ENCODE measurements at places on chromosomes 3 and 15.

DNA sequence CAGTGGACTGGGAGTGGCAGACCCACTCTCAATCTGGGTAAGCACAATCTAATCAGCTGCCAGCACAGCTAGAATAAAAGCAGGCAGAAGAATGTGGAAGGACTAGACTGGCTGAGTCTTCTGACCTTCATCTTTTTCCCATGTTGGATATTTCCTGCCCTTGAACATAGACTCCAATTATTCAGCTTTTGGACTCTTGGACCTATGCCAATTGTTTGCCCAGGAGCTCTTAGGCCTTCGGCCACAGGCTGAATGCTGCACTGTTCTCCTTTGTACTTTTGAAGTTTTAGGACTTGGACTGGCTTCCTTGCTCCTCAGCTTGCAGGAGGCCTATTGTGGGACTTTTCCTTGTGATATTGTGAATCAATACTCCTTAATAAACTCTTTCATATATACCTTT lies 477.7 kb upstream of the ZNF385D start:
- no peak for DNase-seq

- no peak for DNase-seq
Measured at GRCh38 chr3:107208100-107208499, 169.1 kb upstream of the CCDC54 start.

DNA sequence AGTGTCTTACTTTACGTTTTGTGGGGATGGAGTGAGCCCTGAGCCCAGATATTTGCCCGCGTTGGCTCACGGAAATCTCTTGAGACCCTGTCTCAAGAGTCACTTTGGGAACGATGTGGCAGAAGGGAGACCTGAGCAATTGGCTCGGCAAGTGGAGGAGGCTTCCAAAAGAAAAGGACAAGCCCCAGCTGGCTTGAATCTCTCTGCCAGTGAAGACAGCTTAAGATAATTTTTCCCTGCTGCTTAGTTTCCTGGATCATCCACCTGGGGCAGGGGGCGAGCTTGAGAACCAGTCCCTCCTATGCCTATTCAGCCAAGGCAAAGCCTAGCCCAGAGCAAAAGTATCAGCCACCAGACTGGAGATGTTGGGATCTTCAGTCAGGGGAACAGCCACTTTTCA lies 708 bp downstream of the SEC22A start:
- no peak for DNase-seq

GRCh38 chr3:169455472-169455871 lies 208.0 kb downstream of the MECOM start:
- no peak for DNase-seq

- no peak for DNase-seq
Measured at GRCh38 chr3:141529256-141529655, 42.4 kb downstream of the RASA2 start.

DNA sequence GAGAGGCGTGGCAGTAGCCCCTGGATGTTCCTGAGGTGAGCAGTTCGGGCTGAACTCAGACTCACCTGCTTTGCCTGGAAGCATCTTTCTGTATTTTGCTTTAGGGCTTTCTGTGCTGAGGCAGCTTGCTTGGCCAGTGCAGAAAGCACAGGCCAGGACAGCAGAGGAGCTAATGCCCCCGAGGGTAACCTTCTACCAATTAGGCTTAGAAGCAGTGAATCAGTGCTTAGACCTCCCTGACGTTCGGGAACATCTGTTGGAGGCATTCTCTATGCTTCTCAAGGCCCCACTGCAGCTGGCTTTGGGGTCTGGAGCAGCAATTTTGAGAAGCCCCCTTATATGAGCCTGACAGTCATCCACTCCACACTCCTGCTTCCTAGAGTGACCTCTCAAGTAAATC lies 350.7 kb upstream of the PROK2 start:
- DNase-seq: no peak

DNA sequence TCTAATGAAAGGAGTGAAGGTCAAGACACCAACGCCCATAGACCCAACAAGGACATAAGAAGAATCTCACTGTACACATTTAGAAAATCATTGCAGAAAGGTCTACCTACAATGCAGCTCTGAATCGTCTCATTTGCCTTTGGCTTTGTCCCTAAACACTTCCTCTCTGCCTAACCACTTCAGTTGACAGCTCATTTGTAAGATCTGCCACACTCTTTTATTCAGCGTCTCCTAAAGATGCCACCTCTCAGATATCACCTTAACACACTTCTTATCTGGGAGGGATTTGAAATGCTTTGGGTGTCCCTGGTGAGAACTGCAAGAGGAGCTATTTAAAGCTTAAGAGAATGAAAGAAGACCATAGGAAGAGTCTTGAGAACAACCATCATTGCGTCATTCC lies 38.7 kb downstream of the RAB27A start:
- no peak for DNase-seq

- no peak for DNase-seq
Measured at GRCh38 chr15:39183164-39183881, 397.6 kb upstream of the THBS1 start.

GRCh38 chr3:55180936-55181535 lies 253.2 kb upstream of the LRTM1 start:
- no peak for DNase-seq

DNA sequence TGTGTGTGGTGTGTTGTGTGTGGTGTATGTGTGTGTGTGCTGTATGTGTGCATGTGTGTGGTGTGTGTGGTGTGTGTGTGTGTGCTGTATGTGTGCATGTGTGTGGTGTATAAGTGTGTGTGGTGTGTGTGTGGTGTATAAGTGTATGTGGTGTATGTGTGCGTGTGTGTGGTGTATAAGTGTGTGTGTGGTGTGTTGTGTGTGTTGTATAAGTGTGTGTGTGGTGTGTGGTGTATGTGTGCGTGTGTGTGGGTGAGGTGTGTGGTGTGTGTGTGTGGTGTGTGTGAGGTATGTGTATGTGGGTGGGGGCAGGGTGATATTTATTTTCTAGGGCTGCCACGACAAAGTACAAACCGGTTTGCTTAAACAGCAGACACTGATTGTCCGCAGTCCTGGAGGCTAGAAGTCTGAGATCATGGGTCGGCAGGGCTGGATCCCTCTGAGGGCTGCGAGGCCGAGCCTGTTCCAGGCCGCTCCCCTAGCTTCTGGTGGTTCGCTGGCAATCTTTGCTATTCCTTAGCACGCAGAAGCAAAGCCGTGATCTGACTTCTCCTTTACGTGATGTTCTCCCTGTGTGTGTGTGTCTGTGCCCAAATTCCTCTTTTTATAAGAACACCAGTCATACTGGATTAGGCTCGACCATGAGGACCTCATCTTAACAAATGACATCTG lies 160.2 kb downstream of the XXYLT1 start:
- DNase-seq: no peak

DNA sequence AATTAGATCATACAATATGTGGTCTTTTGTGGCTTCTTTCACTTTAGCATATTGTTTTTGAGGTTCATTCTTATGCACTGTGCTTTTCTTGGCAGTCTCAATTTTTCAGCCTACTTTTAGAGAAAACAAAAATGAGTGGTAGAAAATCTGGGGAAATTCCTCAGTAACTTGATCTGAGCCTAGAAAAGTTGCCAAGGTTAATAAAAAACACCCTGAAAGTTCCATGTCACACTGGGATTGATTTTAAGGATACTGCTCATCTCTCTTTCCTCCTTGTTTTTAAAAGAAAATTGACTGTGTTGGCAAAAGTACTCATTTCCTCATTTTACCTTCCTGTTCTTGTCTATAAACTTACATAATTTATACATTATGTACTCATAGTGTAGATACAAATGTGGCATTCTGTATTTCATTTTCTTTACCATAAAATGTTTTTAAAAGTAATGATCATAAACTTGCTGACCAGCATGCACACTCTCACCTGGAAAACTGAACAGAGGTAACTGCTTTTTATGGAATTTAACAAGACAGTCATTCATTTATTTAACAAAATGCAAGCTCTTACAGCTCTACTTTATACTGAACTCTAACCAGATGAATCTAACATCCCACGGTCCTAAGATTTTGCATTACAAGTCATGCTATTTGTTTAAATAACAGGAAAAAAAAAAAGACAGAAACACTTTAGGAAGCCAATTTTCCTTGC lies 28.6 kb upstream of the SH3BP5 start:
- no peak for DNase-seq

DNA sequence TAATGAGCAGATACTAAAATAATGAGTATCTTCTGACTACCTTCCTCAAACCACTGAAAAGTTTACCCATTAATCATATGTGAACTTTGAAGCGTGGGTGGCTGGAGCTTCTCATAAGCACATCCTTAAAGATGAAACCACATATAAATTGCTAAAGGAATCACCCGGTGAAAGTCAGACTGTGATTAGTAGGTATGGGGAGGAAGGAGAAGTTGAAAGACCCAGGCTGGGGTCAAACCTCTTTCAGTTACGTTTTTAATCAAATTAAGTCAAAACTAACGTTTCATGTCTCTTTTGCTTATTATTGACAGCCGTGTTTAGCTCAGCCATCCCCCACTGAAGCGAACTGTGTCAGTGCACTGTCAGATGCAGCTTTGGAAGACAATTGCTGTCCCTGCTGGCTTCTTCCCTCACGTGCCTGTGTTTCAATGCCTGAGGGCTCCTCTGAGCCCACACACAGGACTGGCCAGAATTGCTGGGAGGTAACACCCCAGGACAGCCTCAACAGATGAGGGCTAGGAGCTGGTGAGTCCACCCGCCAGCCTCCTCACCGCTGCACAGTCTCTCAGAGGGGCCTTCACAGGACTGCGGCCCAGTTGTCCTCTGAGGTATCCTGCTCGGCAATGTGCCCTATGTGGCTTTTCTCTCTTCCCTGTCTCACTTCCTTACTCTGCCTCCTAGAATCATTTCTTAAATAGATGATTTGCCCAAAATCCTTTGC lies 29.3 kb upstream of the SH3BP5 start:
- DNase-seq: no peak

- DNase-seq: no peak
Measured at GRCh38 chr3:141436180-141436579, 50.6 kb upstream of the RASA2 start.

DNA sequence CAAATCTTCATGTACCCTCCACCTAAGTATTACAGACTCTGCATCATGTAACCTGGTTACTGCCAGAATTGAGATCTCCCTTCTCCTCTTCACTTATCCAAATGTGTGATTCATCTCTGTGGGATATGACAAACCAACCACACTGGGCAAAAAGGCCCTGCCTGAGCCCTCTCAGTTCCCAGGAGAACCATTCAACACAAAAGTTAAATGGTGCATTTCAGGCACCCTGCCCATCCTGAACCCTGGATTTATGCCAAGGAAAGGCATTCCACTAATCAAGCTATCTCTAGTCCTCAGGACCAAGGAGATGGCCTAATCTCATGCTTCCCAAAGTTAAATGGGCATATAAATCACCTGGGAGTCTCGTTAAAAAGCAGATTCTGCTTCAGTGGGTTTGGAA lies 108.5 kb downstream of the TNIK start:
- DNase-seq: no peak

- no peak for DNase-seq
Measured at GRCh38 chr3:86634361-86634760, 356.6 kb downstream of the VGLL3 start.

DNA sequence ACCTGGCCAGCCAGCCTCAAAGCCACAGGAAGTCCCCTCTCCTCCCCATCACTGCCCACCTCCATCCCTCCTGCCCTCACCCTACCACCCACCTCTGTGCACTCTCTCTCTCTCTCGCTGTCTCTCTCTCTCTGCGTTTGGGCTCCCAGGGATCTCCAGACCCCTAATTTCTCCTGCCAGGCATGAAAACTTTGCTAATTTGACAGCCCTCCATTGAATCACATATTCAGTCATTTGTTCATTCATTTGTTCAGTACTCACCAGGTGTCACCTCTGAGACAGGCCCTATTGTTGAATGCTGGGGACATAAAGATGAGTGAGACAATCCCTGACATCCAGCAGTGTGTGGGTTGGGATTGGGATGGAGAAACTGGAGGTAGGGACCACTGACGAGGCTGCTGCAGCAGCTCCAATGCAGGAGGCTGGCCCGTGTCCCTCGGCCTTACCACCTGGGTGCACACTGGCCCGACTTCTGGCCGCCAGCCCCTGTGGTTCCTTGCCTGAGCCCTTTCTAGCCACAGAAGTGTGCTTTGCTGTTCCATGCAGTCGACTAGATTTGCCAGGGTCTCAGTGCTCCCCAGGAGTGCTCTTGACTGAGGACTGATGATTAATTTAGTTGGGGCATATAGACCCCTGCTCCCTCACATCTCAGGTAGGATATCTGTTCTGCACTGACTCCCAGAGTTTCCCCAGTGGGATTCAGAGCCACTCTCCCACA lies 38.6 kb upstream of the TSEN2 start:
- DNase-seq: no peak

DNA sequence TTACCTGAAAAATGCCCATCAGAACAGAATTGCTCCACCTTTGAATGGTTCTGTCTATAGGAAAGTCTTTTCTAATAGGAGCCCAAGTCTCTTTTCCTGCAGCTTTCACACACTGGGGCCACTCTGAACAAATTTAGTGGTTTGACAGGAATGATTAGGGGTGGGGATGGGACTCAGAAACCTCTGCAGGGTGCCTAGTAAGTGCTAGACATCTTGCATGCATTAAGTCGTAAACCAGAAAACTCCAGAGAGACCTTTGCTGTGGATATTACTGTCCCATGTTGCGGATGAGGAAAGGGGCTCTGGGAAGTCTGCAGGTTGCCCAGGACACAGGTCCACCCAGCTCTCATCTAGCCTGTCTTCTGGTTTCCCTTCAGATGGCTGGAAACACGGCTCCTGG lies 189.7 kb downstream of the OPA1 start:
- DNase-seq: no peak

GRCh38 chr15:67157521-67158252 lies 92.3 kb downstream of the SMAD3 start:
- DNase-seq: no peak

DNA sequence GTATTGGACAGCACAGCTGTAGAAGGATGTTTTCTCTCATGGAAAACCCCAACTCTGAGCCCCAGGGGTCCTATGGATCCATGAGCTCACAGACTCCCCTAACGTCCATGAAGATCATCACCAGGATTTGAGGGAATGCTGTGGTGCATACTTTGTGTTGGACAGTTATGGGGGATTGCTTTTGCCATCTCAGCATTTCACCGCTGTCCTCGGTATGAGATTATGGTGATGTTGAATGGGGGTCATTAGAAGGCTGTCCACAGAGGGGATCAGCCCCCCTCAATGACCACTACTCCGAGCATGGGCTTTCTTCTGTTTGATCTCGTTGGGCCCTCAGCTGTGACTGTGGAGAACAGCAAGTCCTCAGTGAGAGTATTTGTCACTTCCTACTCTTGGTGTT lies 255.2 kb upstream of the CTDSPL start:
- DNase-seq: no peak

DNA sequence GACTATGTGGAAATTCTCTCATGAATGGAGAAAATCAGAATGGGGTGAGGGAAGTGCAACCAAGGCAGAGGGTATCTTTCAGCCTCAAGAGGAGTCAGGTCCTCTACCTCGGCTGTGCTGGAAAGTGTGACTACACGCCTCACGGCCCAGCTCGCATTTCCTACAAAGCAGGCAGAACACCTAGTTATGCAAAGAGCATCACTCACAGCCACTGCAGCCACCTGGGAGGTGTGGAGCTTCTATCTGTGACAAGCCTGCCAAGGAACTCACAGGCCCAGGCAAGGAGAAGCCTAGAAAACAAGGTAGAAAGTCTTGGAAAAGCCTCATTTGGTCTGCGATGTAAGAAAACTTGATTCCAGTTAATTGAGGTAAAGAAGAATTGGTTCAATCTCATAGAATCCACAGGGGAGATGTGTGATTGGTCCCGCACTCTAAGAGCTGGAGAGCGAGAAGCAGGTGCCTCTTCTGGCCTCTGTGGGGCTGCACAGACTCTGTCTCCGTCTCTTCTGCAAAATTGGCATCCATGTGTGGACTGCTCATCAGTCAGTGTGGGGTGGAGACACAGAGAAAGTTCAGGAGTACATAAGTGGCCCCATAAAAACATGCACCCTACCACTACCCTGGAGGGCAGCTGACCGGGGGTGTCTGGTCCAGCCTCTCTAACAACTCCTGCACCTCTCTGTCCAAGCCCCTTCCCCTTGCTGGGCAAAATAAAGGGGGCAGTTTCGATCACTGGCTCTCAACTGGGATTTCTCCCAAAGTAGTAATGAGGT lies 76.8 kb downstream of the TAMM41 start:
- DNase-seq: no peak

Measured in activated naive CD4-positive, alpha-beta T cell (primary cell).